ENCODE measurements at places on chromosomes 13 and 19.

- no peak for DNase-seq
Measured at GRCh38 chr19:17210296-17210695, 4.9 kb upstream of the USE1 start.

GRCh38 chr19:21568816-21569493 is 63.6 kb downstream of the ZNF429 start:
- peak; percentile 96 for DNase-seq

GRCh38 chr13:104267206-104267811 is 1201.1 kb upstream of the SLC10A2 start:
- no peak for DNase-seq

GRCh38 chr19:49858088-49858985 is 7.4 kb downstream of the PTOV1 start:
- DNase-seq: no peak

- no peak for DNase-seq
Measured at GRCh38 chr19:30459859-30460258, 87.7 kb downstream of the ZNF536 start.

DNA sequence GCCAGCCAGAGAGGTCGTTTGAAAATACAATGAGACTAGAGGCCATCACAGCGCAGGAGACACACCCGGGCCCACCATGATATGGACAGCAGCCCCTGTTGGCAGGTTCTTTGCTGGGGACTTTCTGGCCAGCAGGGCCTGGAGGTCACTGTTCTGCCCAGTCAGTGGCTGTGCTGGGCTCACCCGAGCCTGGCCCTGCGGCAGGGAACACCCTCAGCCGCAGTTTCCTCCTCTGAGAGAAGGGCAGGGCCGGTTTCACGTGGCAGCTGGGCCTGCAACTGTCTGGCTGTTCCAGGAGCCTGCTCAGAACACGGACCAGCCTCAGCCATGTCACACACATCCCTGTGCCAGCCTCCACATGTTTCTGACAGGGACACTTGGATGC is 39.4 kb downstream of the ADPRHL1 start:
- no peak for DNase-seq

GRCh38 chr19:34962687-34963572 is 1.1 kb downstream of the ZNF792 start:
- no peak for DNase-seq

DNA sequence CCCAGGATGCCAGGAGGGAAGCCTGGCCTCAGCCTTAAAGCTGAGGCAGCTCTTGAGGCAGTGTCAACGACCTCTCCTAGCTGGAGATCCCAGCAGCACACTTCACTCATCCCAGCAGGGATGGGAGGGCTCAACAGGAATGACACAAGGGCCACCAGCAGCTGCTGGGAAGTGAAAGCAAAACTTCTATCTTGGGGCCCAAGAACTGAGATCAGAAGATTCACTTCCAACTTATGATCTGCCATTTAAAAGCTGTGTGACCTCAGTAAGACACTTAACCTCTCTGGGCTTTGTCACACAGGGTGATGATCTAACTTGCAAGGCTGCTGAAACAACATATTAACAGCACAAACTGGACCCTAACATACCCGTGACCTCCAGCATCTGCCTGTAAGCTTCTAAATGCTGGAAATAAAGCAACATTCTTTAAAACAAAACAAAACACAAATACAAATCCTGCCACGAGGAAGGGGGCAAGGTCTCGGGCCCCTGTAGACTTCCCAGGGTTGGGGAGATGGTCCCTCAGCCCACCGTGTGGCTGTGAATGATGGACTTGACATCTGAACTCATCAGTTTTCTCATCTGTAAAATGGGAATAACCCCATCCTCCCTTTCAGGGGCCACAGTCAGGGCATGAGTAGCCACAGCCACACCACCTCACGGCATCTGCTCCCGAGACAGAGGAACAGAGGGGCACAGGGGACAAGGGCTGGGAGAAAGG is 22.7 kb downstream of the ELL start:
- no peak for DNase-seq

DNA sequence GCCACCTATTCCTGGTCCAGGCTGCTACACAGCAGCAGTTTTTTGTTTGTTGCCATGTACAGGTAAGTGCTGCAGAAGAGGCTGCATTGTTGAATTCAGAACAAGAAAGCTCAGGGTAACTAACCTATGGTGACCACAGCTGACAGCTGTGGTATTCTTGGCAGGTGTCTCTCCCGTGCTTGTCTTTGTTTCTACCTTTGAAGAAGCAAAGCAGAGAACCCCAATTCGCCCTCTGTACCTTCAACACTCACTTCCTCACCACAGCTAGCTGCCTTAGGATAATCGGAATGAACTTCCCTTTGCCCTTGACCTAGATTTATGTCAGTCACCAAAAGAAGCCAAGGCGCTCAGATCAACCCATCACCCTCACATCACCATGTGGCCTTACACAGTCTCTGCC is 1703.3 kb upstream of the SLC10A2 start:
- DNase-seq: no peak

DNA sequence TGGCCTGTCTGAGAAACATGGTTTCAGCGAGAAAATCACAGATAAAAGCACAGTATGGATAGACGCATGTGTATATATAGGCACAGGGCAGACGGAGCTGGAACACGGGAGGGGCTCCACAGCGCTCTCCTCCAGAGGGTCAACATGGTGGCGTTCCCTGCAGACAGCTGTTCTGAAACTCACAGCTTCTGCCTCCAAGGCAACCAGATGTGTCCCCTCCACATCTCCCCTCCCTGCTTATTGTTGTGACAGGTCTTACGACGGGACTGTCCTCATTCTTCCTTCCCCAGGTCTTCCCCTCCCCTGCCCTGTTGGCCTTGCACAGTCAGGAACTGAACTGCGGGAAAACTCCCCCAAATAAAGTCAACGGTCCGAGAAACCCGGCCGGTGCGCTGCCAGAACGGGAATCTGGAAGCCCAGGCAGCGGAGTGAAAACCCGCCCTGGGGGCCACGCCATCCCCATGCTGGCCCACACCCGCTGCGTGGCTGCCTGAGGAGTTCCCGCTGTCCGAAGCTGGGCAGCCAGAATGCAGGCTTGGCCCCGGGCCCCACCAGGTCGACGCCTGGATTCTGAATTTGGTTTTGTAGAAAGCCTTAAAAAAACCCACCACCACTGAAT is 2.6 kb upstream of the TIMM13 start:
- DNase-seq: no peak

DNA sequence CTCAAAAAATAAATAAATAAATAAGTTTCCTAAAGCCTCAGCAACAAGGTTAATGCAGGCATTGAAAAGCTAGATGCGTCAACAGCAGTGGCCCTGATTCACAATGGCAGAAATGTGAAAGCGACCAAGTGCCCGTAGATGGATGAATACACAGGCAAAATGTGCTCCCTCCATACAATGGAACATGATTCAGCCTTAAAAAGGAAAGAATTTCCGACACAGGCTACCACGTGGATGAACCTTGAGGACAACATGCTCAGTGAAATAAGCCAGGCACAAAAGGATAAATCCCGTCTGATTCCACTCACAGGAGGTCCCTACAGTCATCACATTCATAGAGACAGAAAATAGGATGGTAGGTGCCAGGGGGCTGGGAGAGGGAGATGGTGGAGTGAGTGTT is 31.7 kb downstream of the INSR start:
- no peak for DNase-seq

DNA sequence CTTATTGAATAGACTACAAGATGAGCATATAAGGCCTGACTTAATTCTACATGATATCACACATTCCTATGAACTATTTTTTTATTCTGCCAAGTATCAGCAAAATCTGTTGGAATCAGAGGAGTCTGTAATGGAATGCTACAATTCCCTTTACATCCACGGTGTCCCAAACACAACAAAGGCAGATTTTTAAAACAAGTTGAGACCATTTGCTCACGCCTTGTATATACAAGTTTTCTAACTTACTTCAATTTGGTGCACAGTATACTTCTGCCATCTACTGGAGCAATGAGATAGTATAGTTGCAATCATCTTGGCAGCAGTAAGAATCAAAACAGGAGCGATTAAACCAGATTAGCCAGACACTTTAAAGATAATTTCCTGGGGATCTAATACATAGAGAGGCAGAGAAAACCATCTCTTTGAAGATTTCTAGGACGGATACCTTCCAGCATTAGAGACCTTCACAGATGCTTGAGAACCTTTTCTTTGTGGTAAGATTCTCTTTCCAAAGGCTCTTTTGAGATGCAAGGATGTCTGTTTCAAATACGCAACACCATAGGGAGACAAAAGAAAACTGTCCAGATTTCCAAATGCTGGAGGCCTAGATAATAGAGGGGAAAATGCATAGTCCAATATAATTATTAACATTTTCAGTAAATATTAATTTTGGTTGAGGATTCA is 302.0 kb upstream of the MIR17HG start:
- no peak for DNase-seq

DNA sequence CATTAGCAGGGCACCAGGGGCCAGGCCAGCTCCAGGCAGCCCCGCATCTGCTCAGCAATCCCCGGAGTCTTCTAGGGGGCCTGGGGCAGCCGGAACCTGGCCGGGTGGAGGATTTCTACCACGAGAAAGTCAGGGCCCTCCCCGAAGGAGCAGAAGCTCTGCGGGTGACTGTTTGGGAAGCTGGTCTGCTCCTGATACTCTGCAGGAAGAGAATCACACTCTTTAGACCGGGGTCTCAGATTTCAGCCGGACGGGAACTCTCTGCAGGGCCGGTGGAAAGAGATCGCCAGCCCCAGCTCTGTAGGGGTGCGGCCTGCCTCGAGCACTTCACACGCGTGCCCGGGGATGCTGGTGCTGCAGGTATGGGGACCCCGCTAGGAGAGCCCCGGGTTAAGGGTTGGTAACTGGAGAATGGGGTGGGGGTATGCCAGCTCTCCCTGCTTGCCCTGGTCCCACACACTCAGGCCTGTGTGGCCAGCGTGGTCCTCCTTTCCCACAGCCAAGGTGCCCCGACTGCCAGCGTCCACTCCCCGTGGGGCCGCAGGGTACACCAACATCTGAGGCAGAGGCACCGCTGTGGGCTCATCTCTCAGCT is 20.1 kb downstream of the RASA3 start:
- no peak for DNase-seq

DNA sequence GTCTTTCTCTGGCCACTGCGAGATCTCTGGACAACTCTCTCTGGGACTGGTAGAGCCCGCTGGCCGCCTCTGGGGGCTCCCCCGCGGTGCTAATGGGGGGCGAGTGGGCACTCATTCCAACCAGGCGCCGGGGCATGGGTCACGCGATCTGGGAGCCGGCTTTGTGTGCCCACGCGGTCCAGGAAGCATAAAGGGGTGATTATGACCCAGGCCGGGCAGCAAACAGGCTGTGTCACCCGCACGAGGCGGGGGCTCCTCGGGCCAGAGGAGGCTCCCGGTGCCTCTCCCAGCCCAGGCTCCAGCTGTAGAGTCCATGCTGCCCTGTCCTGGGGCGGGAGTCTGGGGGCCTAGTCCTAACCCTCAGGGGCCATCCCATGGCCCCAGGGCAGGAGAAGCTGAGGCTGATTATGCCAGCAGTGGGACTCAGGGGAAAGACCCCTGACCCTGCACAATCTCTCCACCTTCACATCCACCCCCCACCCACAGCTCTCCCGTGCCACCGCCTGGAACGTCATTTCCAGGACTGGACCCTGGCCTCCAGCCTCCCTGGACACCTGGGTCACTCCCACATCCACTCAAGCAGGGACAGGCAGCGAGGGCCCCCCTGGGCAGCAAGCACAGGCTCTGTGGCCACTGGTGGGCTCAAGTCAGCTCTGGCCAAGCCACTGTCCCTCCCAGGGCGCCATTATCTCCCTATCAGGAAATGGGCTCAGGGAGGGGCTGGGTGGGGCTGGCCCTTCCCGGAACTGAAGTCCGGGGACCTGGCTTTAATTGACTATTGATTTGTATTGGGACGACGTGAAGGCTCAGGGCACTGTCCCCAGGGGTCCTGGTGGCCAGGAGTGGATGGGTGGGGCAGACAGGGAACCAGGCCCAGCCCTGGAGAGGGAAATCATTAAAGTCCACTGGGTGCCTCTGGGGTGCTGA is 50.0 kb downstream of the PTPRS start:
- DNase-seq: no peak

- no peak for DNase-seq
Measured at GRCh38 chr19:10852098-10852800, 4.0 kb downstream of the C19orf38 start.

- DNase-seq: peak; percentile 35
Measured at GRCh38 chr19:28878862-28879566, 333.9 kb downstream of the UQCRFS1 start.

DNA sequence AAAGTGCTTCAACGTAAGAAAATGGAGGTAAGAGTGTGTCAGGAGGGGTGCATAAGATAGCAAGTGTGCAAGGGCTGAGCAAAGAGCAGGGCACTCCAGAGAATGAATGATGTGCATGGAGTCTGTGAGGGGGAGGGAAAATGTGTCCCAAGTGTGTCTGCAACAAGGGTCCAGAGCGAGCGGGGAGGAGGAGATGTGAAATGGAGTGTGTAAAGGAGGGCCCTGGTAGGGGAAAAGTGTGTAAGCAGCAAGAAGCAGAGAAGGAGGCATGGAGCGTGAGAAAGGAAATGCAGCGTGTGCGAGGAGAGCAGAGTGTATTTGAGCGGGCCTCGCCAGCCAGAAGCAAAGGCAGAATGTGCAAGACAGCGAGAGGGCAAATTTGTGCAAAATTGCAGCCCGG is 11.8 kb downstream of the C19orf81 start:
- no peak for DNase-seq

DNA sequence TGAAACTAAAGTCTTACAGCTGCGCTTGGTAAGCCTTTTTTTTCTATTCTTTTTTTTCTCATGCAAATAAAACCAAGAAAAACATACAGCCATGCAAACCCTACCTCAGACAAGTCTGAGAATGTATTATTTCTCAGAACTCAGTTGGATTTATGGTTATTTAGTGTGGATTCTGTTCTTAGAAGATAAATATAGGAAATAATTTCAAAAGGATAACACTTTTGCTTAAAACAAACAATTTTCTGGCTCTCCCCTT is 40.7 kb upstream of the TNFSF11 start:
- DNase-seq: no peak
